ENCODE measurements at places on chromosomes 7 and 10. TPM values are rescaled to one million over a fixed set of nuclear protein-coding genes. Genes with fewer than 3 reads are reported as not detected.

The OR6V1 gene
- not detected for total RNA-seq

The ATOH7 gene
- 0.49 TPM for total RNA-seq

The SLC16A9 gene
- total RNA-seq: 9.8 TPM

The PLAC9 gene
- total RNA-seq: 1.7 TPM

The AOC1 gene
- not detected for total RNA-seq

The ABCA13 gene
- 0.25 TPM for total RNA-seq

The NEUROG3 gene
- total RNA-seq: not detected

The CALY gene
- 13.3 TPM for total RNA-seq

The P4HA1 gene
- total RNA-seq: 23.8 TPM

The SLC26A3 gene
- not detected for total RNA-seq

The MGAM2 gene
- under 0.01 TPM for total RNA-seq

All from temporal lobe (tissue), 4 donors.